ENCODE measurements at places on chromosomes 7 and 10.

- peak; percentile 68 for DNase-seq
Measured at GRCh38 chr10:19817231-19817933, 1.1 kb downstream of the PLXDC2 start.

DNA sequence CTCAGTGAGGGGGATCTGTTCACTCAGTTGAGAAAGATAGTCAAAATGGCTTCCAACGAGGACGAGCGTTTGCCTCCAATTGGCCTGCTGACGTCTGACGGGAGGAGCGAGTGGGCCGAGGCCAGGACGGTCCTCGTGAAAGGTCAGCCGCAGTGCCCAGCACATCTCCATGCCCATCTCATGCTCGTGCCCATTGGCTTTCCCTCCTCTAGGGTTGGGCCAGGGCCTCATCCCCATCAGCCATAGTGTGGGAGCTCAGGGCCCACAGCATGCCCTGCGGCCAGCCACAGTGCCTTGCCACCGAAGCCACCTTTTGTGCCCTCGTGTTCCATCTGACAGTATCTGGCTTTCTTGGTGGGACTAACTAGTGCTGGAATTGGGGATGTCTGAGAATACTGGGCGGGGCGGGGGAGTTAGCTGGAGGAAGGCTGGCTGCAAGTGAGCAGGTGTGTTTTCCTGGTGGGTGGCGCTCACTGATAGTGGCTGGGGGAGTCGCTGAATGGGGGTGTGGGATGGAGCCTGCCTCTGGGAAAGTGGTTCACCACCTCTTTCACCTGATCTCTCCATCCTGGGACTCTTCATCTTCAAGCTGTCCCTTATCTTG, 13.9 kb downstream of the CHAT start:
- DNase-seq = no peak

DNA sequence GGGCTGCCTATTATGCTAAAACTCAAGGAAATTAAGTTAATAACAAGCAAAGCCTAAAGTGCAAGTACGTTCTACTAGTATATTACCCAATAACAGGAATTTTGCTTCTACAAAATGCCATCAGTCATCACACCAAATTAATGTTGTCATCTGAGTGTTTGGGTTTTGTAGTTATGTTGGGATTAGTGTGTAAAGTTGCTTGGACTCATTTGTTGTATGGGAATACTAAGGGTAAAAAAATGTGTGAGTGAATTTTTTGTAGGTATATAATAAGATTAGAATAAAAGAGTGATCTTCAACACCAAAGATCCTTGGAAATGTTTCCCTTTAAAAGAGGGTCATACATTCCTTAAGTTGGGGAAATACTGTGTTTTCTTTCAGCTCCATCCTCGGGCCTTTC, 38.6 kb downstream of the NRP1 start:
- DNase-seq = no peak

GRCh38 chr10:75234017-75234682, 1.6 kb downstream of the COMTD1 start:
- DNase-seq = peak; percentile 84

DNA sequence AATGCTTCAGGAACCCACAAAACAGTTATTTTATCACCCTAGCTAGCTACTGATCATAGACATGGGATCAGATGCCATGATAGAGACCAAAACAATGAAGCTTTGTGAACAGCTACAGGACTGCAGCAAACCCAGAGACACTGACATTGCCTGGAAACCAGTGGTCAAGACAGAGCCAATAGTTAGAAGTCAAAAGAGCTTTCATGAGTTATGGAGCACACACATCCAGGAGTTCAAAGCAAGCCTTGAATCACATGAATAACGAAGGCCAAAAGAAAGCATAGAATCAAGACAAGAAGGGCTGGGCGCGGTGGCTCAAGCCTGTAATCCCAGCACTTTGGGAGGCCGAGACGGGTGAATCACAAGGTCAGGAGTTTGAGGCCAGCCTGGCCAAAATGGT, 34.5 kb upstream of the GSAP start:
- no peak for DNase-seq

DNA sequence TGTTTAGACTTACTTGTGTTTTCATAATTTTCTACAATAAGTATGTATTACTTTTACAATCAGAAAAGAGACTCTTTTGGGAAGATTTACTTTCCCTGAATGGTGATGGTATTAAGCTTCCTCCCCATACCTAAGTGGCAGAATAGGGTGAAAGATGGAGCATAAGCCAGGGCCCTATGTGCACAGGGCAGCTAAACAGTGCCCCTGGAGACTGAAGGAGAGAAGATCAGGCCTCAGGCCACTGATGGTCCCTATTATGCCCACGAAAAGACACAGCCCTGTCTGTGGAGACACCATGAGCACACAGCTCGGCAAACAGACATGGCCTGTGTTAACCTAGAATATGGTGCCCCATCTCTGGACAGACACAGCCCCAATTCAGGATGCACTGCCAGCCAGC, 139.4 kb downstream of the OAT start:
- DNase-seq = no peak

- DNase-seq = no peak
Measured at GRCh38 chr7:36309716-36310115, 79.9 kb upstream of the ANLN start.

DNA sequence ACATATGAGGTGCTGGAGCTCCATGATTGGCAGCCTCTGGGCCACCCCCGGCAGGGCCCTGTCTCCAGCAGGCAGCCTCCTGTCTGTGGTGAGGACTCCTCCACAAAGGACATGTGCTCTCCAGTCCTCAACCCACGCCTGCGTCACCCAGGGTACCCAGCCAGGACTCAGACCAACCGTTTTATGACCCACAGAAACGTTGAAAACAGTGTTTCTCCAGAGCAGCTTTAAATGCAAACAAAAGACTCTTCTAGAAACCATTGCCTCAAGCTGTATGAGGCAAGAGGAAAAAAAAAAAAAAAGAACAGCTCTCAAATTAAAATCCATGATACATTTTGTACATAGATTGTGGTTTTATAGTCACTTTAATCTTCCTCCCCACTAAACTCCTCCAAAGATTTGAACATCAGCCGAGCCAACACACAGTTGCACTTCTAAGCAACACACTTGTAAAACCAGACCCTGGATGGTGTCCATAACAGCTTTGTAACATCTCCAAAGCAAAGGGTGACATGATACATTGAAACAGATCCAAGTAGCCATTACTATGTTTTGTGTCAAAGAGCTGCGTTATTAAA, 175.0 kb upstream of the LYZL2 start:
- DNase-seq = peak; percentile 59
